ENCODE measurements at places on chromosomes 2 and 18.

GRCh38 chr2:69382547-69382946 is 4.5 kb downstream of the GFPT1 start:
- DNase-seq, result no peak

GRCh38 chr2:239240414-239240881 is 160.4 kb downstream of the HDAC4 start:
- no peak for DNase-seq

- no peak for DNase-seq
These were observed 84.5 kb upstream of the ITGA4 start for GRCh38 chr2:181372646-181373040.

DNA sequence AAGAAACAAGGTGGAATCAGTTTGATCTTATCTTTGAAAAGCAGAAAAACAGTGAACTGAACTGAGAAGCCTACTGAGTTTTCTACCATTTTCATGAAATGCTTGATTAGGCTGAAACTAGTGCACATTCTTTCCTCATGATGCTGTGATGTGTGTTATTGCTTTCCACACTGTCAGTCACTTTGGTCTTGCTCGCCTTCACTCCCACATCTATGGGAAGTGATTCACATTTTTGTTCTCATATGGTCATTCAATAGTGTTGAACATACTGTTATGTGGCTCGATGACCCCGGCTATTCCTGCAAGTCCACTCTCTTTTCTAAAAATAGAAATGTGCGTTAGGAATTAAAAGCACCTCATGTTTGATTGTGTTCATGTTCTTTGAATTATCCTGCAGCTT is 129.7 kb downstream of the TGIF1 start:
- no peak for DNase-seq

DNA sequence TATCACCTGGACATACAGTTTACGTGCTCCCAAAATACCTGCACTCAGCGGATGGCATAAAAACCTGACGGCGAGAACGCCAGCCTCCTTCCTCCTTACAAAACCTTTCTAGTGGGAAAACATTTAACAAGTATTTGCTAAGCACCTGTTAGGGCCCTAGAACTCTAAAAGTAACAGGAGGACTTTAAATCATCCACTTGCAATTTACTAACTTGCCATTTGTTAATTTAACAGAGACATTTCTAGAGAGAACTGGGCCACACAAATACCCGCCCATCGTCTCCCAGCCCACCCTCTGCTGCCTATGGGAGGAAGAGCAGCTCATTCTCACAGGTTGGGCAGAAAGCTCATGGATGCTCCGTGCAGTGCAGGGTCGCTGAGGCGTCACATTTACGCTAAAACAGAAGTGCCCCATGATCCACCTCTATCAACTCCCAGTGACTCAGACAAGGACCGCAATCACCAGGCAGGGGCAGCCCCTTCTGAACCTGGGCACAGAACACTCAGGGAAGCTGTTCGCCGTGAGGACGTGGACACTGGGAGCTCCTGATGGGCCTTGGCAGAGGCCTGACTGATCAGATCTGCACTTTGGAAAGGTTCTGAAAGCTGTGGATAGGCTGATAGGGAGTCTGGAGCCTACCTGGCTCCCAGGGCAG is 106.9 kb downstream of the HDAC4 start:
- no peak for DNase-seq
